ENCODE measurements at places on chromosomes 1 and 21. TPM values are rescaled to one million over a fixed set of nuclear protein-coding genes. Genes with fewer than 3 reads are reported as not detected.

The GPR25 gene
- not detected for total RNA-seq

The CHD5 gene
- total RNA-seq, result 0.13 TPM

The NBPF19 gene
- 20.4 TPM for total RNA-seq

The CR1 gene
- not detected for total RNA-seq

The MATN1 gene
- 0.11 TPM for total RNA-seq

The CHIA gene
- total RNA-seq, result not detected

The LAMB3 gene
- total RNA-seq, result 12.2 TPM

The KRTAP7-1 gene
- not detected for total RNA-seq

The C1orf185 gene
- total RNA-seq, result not detected

The CADM3 gene
- total RNA-seq, result 1.2 TPM

The GSTM3 gene
- total RNA-seq, result 111 TPM

The AHDC1 gene
- total RNA-seq, result 14.3 TPM

The GCSAML gene
- total RNA-seq, result not detected

The HRNR gene
- not detected for total RNA-seq

The ZRANB2 gene
- total RNA-seq, result 56.7 TPM

The HTR1D gene
- total RNA-seq, result 0.11 TPM

The VWA5B1 gene
- total RNA-seq, result not detected

The CDK18 gene
- 0.76 TPM for total RNA-seq

The PADI4 gene
- not detected for total RNA-seq

The SELENBP1 gene
- 90.6 TPM for total RNA-seq

The HPCA gene
- total RNA-seq, result not detected

The CHI3L2 gene
- total RNA-seq, result 128 TPM

The COL8A2 gene
- total RNA-seq, result 53.4 TPM

The SDC3 gene
- total RNA-seq, result 23.7 TPM

The OLIG1 gene
- not detected for total RNA-seq

The SPRR2A gene
- total RNA-seq, result not detected

The PPIE gene
- 33.7 TPM for total RNA-seq

The SLC30A10 gene
- total RNA-seq, result not detected

The CCDC185 gene
- not detected for total RNA-seq

The FAM43B gene
- 3.1 TPM for total RNA-seq

The RPAP2 gene
- 15.9 TPM for total RNA-seq

The HAO2 gene
- total RNA-seq, result not detected

The SPOCD1 gene
- 48.9 TPM for total RNA-seq

The CFHR5 gene
- not detected for total RNA-seq

The KDF1 gene
- total RNA-seq, result not detected

The ADAMTS4 gene
- 0.43 TPM for total RNA-seq

The CDA gene
- 10.1 TPM for total RNA-seq

The DDR2 gene
- total RNA-seq, result 292 TPM

The CRP gene
- total RNA-seq, result not detected

Data from articular chondrocyte of knee joint (primary cell).